Right renal cortex interstitium (tissue), 3 donors: ENCODE measurements at places on chromosomes 2 and 18. TPM values are rescaled to one million over a fixed set of nuclear protein-coding genes. Genes with fewer than 3 reads are reported as not detected.
A peak's percentile ranks its signal among the peaks of the same experiment; 100 is the strongest.

GRCh38 chr2:113910110-113910717 is 20.3 kb downstream of the ACTR3 start:
- no peak for DNase-seq

- DNase-seq: no peak
Observed at GRCh38 chr2:160343404-160343803, 143.3 kb upstream of the ITGB6 start.

DNA sequence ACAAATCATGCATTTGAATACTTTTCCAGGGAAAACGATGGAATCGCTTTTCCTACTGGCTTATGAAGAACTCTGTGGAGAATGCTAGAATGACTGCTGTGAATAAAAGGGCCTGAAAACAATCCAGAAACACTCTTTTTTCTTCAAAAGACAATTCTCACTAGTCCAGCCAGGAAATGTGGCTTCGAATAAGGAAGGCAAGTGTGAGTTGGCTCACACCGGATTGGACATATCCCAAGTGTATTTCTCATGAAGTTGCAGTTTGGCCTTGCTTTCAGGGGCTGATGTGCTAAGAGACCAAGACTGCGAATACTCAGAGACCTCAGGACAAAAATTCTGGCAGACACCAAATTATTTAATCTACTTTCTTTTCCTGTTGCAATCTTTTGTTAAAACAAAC is 54.1 kb downstream of the FIGN start:
- DNase-seq: no peak

Gene MEP1B
- not detected for polyA plus RNA-seq

DNA sequence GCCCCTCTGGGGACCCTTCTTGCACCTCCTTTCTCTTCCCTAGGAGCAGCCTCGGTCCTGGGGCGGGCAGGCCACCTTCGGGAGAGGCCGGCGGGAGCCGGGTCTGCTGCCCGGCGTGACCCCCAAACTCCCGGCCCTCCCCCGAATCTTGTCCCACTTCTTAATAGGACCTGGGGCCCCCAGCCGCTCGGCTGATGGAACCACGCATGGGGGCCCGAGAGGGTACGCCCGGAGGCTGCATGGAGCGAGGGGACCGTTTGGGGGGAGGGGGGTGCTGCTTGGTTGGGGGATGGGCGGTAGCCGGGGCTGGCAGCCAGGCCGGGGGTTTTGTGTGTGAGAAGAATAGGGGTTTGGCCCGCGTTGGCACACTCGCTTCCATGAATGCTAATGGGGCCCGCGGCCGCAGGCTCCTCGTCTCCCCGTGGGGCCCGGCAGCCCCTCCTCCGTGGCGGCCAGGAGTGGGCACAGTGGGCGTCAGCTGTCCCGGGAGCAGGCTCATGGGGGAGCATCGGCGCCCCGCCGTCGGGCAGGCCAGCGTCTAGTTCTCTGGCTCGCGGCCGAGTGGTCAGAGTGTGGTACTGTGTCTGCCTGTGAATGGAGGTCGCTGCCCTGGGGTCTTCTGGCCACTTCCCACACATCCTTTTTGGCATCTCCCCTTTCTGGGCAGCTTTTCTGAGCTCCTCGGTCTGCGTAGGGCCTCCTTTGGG is 1.0 kb downstream of the GAREM2 start:
- no peak for DNase-seq

DNA sequence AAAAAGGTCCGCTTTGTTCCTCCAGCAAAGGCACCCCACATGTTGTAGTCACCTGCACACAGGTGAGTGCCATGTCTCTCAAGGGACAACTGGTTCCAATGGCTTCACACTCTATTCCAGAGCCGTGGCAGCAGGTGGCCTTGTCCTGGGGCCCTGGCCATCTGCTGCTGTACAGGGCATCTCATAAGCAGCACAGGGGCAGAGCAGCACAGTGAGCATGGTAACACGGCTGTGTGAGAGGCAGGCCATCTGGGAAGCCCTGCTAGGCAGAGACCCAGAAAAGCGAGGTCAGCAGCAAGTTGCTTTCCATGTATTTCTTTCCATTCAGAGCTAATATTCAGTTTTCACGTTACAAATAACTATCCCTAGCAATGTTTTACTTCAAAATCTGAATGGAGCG is 54.7 kb downstream of the CMPK2 start:
- DNase-seq: no peak

- DNase-seq: no peak
Observed at GRCh38 chr2:170322140-170322766, 144.3 kb downstream of the MYO3B start.

DNA sequence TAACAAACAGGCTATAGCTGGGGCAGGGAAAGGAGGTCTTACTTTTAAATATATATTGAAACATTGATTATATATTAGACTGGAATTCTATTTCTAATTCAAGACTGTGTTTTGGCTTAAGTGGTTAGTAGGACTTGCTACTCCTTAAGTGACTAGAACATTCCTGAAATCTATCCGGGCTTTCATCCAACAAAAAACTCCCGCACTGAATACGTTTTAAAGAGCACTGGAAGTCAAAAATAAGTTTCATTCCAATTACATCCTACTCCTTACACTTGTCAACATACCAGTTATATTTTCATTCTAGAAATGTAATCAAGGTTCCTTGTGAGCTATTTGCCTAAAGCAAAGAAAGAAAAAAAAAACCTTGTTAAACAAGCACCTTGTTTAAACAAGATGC is 204.6 kb downstream of the SP3 start:
- DNase-seq: no peak

DNA sequence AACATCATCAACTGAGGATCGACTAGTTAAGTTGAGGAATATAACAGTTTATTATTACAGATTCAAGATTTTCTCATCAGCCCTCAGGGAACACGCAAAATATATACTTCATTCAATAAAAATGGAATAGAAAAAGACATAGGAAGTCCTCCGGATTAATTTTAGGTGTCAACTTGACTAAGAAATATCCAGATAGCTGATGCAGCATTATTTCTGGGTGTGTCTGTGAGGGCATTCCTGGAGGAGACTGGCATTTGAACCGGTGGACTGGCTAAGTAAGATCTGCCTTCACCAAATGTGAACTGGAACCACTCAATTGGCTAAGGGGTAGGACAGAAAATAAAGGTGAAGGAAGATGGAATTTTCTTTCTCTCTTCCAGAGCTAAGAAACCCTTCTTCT is 845.3 kb downstream of the SOCS6 start:
- no peak for DNase-seq

Gene ITGA4
- 29.6 TPM for polyA plus RNA-seq

Gene AQP12B
- 0.14 TPM for polyA plus RNA-seq

DNA sequence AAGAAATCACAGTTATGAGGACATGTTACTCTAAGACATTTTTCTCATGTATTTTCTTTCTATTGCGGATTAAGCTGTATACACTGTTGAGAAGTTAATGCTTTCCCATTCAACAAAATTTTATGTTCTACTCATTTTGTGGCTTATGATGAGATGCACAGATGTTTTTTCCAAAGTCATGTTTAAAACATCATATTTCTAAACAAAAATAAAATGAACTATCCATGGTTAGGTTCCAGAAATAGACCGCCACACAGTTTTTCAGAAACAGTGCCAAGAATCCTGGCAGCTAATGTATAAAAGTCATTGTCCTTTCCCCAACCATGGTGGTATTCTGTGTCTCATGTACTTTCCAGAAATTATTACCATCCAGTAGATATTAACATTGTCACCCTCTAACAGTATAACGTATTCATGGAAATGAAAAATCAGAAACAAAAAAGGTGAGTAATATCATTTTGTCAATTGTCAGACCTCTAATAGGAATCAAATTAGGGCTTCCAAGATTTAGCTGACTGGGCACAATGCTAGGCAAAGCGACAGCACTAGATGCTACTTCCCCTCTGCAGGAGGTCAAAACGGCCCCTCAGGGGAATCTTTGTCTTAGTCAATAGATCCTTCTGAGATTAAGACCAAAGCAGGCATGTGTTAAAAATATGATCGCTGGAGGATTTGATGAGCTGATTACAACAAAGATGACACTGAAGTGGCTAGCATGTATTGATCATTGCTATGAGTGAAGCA is 54.4 kb upstream of the ZNF397 start:
- no peak for DNase-seq

DNA sequence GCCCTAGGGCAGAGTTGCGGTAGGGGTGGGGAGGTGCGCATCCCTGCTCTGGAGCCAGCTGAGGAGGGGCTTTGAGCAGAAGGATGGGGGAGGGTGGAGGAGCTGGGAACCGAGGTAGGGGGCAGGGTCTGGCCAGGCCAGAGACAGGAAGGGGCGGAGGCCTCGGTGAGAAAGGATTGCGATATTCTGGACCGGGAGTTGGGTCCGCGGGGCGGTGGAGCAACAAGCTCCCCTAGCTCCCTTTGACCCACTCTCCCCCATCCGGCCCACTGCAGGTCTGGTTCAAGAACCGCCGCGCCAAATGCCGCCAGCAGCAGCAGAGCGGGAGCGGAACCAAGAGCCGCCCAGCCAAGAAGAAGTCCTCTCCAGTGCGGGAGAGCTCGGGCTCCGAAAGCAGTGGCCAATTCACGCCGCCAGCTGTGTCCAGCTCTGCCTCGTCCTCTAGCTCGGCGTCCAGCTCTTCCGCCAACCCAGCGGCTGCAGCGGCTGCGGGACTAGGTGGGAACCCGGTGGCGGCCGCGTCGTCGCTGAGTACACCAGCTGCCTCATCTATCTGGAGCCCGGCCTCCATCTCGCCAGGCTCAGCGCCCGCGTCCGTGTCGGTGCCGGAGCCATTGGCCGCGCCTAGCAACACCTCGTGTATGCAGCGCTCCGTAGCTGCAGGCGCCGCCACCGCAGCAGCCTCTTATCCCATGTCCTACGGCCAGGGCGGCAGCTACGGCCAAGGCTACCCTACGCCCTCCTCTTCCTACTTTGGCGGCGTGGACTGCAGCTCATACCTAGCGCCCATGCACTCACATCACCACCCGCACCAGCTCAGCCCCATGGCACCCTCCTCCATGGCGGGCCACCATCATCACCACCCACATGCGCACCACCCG is 4.8 kb downstream of the OTX1 start:
- DNase-seq: no peak

- DNase-seq: no peak
Observed at GRCh38 chr2:68330691-68331090, 10.9 kb upstream of the CNRIP1 start.

Gene TBR1
- not detected for polyA plus RNA-seq

GRCh38 chr2:177260379-177260778 is 4.1 kb downstream of the NFE2L2 start:
- no peak for DNase-seq

DNA sequence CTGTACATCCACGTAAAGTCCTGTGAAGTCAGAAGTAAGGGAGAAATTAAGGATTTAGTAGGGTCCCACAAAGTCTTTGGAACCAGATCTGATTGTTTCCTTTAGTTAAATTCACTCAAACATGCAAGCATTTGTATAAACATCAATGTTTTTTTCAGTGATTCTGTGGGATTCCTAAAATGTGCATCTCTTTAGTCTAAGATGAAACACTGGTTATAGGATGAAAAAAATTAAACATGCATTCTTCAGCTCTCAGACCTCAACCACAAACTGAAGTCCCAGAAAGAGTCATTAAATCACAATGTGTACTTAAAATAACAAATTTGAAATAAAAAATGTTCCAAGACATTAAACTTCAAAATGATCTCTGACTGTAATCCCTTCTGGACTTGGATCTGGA is 76.5 kb upstream of the APCDD1 start:
- DNase-seq: no peak

DNA sequence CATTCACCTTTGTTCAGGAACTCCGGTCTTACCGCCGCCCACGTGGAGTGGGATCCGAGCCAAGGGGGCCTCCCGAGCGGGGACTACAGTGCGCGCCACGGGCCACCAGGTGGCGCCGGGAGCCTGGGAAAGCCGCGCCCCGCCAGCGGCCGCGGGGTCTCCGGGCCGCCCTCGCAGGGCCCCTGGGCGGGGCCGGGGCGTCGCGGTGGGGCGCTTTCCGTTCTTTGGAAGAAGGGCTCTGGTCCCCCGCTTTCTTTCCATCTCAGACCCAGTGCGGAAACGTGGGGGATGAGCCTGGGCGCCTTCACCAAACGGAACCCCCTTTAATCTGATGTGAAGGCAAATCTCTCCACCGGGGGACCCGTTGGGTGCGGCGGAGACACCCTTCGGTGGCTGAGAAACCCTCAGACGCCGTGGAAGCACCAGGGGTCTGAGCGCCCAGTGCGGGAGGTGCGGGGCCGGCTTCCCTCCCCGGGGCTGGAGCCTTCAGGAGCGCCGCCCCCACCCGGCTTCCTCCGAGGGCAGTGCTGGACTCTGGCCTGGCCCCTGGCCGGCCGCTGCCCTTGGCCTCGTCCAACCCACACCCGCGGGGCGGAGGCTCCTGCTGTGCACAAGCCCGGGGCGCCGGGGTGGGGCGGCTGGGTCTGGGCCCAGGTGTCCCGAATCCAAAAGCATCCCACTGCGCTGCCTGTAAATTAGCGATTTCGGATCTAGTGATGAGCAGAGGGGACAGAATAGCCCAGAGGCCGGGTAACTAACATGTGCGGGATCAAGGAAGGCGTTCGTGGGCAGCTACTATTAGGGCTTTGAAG is 44.6 kb downstream of the GORASP2 start:
- peak; percentile 75 for DNase-seq

Gene RAB6C
- polyA plus RNA-seq: 1.3 TPM

GRCh38 chr2:229401171-229401865 is 130.2 kb upstream of the PID1 start:
- DNase-seq: no peak

Gene IL1R2
- polyA plus RNA-seq: 0.43 TPM

Gene CHRNG
- 0.74 TPM for polyA plus RNA-seq

DNA sequence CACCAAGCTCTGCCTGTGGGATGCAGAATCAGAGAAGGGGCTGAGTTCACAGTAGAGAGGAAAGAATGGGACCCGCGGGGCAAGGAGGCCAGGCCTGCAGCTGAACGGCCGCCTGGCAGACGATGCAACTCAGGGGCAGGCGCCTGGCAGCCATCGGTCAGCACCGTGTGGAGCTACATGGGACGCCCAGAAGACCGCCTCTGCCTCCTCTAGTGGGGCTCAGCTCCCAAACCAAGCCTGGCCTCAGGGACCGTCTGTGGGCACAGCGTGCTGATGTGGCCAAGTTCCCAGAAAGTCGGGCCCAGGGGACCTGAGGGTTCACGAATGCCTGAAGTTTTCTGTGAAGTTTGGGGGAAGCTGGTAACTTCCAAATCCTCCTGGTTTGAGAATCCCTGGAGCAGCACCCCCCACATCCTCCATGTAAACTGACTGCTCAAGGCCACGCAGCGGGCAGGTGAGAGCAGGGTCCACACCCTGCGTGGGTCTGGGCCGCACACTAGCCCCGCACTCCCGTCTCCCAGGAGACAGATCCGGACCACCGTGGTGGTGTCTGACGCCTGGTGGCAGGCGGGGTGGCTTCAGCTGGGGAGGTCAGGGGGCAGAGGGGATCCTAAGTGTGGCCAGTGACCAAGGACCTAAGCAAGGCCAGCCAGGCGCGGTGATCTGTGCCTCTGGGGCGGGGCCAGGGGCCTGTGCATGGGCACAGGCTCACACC is 14.6 kb downstream of the SNORC start:
- DNase-seq: no peak

Gene NXPH2
- 4.5 TPM for polyA plus RNA-seq

Gene CNGA3
- polyA plus RNA-seq: not detected

- DNase-seq: no peak
Observed at GRCh38 chr18:55307505-55307904, 280.5 kb downstream of the TCF4 start.

Gene CHAC2
- polyA plus RNA-seq: 4.1 TPM
